ENCODE measurements at places on chromosomes 16 and 17. TPM values are rescaled to one million over a fixed set of nuclear protein-coding genes. Genes with fewer than 3 reads are reported as not detected.

Gene KRT9
- 0.07 TPM for total RNA-seq

Gene SP2
- 1.8 TPM for total RNA-seq

Gene ACSF3
- 25.8 TPM for total RNA-seq

Gene MED31
- total RNA-seq, result 7.2 TPM

Gene PITPNC1
- 23.2 TPM for total RNA-seq

Data from smooth muscle cell of the pulmonary artery (primary cell).